SHP77 treated with DMSO at 0.1 percent for 48 hours (cell line): ENCODE measurements at places on chromosomes 7 and 10.

DNA sequence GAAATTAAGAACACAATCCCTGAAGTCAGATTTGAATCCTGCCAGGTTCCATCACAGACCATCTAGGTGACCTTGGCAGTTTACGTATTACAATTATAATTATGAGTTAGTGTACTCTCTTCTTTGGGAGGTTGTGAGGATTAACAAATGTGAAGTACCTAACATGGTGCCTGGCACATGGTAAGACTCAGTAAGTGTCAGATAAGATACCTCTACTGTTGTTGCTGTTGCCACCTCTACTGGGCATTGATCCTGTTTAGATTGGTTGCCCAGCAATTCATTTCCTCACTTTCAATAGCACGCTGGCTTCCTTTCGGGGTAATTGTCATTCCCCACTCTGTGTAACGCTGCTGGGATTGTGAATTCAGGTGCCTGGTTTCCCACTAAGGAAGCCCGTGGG, 31.7 kb upstream of the HGF start:
- no peak for DNase-seq

- DNase-seq, result no peak
Observed at GRCh38 chr10:15642095-15642494, 77.6 kb downstream of the ITGA8 start.

DNA sequence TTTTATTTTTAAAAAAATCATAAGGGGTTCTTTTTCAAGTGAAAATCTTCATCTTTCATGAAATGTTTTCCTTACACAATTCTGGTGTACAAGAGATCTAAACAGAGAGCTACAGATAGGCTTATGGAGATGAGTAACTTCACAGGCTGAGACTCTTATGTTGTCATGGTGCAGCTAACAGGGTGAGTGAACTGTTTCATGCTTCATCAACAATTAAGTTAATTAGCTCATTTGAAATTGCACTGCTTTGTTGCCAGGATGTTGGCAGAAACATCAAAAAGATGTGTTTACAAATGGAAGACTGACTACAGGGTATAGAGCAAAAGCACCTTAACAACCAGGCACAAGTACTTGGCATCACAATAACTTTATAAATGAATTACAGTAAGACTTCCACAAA, 230.8 kb downstream of the FOXP2 start:
- no peak for DNase-seq

DNA sequence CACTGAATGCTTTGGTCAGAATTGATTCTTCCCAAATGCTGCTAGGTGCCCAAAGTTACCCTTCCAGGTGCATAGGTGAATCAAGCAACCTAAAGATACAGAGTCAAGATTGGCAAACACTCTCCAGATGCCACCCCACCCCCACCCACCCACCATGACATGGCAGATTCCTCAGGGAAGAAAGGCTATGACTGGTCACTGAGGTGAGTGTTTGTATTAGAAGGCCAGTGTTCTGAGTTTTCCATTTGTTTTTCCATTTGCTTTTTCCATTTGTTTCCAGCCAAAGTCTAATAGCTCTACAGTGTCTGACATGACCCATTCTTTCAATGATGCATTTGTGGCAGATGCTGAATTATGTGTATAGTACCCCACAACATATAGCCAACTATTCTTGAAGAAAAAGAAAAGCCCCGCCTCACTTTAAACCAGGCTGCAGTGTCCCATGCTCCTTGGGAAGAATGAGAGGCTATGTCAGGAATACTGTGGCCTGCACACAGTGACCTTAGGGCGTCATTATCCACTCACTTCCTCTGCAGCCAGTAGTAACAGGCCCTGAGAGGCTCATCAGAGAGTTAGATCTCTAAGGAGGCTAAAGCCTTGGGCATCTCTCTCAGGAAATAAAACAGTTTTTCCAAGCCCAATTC, 16.1 kb upstream of the HIBADH start:
- DNase-seq, result no peak

- no peak for DNase-seq
Observed at GRCh38 chr7:11811709-11812108, 20.3 kb downstream of the THSD7A start.

DNA sequence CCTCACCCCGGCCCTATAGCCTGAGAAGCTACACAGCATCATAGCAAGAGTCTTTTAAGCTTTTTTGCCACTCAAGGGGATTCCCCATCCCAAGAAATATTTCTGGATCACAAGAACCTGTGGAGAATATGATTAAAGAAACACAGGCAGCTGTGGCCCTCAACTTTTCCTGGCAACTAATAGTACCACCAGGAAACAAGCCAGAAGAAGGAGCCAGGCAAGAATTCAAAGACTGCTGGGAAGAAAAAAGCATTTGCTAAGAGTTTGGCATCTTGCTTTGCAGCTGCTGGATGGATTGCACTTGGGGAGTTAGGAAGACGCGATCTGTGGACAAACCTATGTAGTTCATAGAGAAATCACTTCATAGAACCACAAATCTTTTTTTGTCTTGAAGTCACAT, 437.8 kb downstream of the PLXDC2 start:
- no peak for DNase-seq

DNA sequence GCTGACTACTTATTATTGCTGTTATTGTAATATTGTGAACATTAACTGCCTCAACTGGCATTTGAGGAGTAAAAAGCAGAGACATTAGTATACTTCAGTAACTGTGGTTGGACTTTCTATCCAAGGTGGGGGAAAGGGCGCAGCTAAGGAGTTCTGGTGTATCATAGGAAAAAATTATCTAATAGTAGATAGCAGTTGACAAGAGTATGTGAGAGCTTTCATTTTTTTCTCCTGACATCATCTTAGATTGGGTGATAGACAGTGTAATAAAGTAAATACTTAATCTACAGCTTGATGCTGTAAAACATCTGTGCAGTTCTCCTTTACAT, 68.9 kb downstream of the PHTF2 start:
- DNase-seq, result no peak

GRCh38 chr7:144118341-144118740, 4.6 kb upstream of the OR2A14 start:
- DNase-seq, result no peak

- DNase-seq, result no peak
Observed at GRCh38 chr10:1197384-1197783, 141.2 kb downstream of the WDR37 start.

GRCh38 chr10:80137031-80137862, 4.7 kb downstream of the PLAC9 start:
- DNase-seq, result no peak

DNA sequence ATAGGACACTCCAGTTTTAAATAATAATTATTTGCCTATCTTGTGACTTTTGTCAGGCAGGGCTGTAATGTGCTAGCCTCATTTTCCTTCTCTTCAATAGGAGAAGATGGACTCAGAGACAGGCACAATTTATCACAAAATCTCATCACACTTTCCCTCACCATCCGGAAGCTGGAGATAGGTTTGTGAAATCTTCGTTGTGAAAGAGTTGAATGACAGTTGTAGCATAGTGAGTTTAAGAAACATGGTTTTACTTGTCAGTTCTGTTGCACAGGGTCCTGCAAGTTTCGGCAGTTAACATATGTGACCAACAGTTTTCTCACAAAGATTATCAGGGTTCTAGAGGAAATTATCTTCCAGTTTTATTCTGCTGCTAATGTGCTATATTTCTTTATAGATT, 37.7 kb upstream of the MAP3K8 start:
- no peak for DNase-seq

GRCh38 chr7:40000734-40001315, 50.8 kb downstream of the CDK13 start:
- DNase-seq, result no peak

DNA sequence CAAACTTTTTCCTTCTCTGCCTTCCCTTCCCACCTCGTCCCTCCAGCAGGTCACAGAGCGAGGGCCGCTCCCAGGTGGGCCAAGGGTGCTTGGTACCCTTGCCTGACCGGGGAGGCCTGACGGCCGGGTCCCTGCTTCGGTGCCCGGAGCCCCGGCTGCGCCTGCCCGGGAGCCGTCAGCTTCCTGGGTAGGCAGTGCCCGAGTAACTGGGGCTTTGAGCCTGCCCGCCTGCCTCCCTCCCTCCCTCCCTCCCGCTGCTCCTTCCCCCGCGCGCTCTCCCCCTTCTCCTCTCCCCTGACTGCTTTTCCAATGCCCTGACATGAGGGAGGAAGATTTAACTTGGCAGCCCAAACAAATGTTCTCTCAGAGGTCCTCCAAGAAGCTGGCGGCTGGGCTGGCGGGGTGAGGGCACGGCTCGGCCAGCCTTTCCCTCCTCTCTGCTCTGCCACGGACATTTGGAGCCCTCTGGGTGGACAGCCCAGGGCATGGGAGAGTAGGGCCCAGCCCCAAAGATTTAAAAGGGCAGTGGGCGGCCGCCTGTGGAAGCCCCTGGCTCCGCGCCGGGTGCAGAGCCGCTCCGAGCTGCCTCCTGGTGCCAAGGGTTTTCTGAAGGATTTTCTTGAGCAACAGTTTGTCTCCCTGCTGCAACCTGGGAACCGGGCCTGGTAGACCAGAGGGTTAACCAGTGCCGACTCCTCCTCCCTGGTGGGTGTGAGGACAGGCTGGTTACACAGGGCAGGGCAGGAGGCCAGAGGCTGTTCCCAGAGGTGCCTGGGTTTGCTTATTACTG, 2.0 kb downstream of the ZMIZ1 start:
- DNase-seq, result no peak

DNA sequence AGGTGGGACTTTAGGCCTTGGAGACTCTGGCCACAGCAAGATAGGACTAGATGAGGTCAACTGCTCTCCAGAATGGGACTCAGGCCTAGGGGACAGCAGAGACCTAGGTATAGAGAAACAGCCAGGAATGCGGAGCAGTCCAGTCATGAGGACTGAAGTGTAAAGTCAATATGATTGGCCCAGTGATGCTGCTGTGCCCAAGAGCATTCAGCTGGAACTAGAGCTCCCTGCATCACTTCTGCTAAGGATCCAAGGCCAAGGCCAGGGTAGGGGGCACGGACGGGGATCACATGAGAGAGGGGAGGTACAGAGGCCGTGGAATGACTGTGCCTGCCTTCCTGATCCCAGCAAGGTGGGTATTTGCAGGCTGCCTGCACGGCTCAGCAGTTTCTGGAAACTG, 237.9 kb downstream of the FRMD4A start:
- DNase-seq, result no peak

GRCh38 chr10:84329986-84330651, 1.7 kb downstream of the CCSER2 start:
- no peak for DNase-seq

DNA sequence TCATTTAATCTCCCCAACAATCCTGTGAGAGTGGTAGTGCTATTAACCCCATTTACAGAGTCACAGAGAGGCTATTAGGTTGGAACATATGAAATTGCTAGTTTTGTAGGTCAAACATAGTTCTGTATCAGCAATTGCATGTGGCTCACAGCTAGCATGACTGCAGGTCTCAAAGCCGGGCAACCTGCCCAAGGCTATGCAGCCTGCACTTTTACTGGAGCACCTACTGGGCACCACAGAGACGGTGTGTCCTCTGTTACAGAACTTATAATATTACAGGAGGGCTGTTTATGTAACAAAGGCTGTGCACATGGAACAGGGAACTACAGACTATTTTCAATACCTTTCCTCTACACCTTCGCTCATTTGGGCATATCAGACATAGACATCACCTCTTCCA, 355.8 kb downstream of the RPS24 start:
- DNase-seq, result no peak

DNA sequence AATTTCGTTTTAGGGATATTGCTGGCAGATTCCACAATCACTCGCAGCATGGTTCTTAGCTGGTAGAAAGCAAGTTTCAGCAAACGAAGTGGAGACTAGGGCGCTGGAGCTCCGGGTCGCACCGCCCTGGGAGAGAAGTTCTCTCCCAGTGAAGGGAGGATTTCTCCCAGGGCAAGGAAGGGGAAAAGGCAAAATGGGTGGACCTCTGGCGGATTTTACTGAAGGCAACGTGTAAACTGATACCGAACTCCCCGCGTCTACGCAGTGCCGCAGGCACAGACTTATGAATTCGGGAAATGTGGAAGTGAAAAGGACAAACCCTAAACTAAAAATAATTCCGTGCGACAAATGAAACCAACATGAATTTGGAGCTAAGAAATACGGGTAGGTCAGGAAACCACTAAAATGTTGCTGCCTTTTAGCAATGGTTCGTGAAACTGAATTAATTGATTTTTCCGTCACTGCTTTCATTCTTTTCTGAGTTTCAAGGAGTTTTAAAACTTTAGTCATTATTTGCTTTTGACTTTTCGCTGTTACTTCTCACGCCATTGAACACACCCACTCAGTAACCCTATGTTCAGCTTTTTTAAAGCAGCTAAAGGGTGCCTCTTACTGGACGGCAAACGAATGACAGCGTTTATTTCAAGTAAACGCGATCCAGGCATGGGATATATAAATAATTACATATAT, at the start of gene MYOF:
Gene MYOF (minus strand): TSS at position 190 of the 690 bp plus-strand sequence. CDS start 140 bp downstream, at position 50.
- DNase-seq, result peak; percentile 56

GRCh38 chr7:121510858-121511482, 114.9 kb upstream of the FAM3C start:
- no peak for DNase-seq

DNA sequence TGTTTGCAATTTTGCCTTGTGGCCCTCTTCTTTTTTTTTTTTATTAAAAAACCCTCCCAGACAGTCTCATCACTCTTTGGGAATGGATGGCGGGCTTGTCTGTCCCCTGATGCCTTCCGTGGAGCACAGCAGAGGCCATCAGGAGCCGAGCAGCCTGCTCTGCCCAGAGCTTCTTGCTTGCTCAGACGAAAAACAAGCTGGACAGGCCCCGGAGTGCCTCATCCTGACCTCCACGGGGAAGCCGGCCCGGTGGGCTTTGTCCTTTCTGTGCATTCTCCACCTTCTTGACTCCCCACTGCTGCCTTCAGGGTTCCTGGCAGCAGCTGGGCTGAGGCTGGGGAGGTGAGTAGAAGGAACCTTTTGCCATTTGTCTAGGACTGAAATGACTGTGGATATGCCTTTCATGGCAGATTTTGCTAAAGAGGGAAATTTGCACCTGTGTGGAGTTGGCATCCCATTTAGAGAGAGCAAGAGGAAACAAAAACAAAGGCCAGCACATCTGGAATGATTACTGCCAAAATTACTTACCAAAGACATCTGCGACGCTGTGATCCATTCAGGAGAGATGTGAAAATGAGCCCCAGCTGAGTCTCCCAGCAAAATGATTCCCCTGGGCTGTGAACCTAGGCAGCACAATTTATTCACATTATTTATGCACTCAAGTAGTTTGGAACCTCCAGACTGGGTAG, 108.3 kb downstream of the AOAH start:
- DNase-seq, result no peak

- DNase-seq, result no peak
Observed at GRCh38 chr10:48809261-48809660, 124.6 kb downstream of the WDFY4 start.

DNA sequence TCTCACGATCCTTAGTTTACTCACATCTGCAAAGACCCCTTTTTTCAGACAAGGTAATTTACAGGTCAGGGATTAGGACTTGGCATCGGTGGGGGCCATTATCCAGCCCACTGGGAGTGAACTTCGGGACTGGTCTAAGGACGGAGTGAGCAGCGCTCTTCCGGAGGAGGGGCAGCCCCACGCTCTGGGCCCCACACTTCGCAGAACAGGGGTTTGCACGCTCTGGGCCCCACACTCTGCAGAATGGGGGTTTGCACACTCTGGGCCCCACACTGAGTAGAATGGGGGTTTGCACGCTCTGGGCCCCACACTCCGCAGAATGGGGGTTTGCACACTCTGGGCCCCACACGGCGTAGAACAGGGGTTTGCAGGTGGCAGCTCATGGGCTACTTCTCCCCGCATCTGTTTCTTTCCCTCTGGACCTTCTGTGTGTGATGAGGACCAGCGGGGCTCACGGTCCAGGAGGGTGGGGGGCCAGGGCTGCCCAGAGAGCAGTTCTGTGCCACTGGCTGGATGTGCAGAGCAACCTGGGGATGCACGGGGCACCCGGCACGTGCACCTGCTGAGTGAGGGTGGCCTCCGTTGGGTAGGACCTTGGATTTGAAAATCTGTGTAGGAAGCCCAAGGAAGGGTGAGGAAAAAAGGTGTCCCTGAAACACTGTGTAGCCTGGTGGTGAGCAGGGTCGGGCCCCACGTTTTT, 134.8 kb downstream of the WDR37 start:
- no peak for DNase-seq
